ENCODE measurements at places on chromosomes 7 and 10.

DNA sequence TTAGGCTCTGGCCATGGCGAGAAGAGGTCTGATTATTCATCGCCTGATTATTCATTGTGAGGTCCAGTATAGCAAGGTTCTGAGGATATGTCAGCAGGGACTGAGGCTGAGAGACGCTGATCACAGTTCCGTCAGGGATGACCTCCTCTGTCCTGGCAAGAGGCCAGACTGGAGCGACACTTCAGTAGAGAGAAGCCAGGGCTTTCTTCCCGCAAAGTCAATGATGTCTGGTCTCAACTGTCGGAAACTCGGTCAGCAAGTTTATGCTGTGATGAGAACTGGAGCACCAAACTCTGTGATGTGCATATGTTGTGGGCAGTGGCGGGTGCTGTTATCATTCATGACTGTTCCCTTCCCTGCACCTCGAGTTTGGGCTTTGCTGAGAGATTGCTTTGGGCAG is 29.0 kb upstream of the GNA12 start:
- no peak for DNase-seq

DNA sequence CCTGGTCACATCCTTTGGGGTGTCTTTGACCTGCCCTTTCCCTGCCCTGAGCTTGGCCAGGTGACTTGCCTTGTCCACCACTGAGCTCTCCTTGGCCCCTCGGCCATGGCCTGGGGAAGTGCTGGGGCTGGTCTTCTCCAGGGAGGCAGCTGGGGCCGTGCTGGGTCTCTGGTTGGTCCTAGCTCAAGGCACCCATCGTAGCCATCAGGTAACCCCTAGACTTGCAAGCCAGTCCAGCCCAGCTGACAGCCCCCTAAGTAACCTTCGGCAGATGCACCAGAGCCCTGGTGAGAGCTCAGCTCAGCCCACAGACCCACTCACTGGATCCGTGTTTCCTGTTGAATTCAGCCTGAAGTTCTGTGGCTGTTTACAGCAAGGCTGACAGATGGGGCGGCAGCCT is 176.2 kb upstream of the SHH start:
- no peak for DNase-seq

- DNase-seq, result no peak
Measured at GRCh38 chr7:133980804-133981203, 146.3 kb upstream of the LRGUK start.

DNA sequence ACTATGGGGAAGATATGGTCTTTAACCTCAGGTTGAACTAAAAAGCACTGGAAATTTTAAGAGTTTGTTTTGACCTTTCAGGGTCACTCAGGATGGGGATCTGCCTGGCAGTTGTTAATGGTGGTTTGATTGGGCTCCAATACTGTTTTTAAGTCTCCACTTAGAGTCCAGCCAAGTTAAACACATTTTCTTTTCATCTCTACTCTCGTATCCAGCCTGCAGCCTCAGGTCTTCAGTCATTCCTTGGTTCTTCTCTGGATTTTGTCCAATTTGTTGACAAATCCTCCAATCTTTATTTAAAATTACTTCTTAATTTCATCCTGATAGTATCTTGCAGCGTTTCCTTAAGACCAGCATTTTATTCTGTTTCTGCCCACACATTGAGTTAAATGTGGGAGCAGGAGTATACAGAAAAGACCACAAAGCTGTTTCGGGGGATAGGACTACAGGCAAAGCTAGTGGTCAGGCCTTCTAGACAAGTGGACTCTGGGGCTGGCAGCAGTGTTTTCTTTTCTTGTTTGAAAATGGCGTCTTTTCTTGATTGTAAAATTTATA is 133.2 kb upstream of the INHBA start:
- DNase-seq, result no peak

GRCh38 chr10:112857493-112857892 is 92.6 kb upstream of the TCF7L2 start:
- no peak for DNase-seq

GRCh38 chr10:127735723-127736221 is 1.2 kb upstream of the FOXI2 start:
- DNase-seq, result no peak

DNA sequence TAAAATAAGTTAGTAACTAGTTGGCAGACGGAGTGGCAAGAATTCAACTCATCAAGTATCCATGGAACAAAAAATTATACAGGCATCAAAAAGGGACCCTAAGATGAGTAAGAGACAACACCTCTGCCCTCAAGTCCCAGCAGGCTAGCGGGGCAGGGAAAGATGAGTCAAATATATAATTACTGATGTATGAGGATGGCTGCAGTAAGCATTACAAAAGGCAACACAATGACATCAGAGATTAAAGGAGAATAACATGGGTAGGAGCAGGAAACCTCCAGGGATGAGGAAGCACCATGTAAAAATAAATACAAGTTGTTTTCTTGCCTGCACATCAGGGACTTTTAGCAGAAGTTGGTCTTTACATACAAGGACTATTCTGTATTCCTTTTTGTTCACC is 49.4 kb downstream of the SCRN1 start:
- no peak for DNase-seq

DNA sequence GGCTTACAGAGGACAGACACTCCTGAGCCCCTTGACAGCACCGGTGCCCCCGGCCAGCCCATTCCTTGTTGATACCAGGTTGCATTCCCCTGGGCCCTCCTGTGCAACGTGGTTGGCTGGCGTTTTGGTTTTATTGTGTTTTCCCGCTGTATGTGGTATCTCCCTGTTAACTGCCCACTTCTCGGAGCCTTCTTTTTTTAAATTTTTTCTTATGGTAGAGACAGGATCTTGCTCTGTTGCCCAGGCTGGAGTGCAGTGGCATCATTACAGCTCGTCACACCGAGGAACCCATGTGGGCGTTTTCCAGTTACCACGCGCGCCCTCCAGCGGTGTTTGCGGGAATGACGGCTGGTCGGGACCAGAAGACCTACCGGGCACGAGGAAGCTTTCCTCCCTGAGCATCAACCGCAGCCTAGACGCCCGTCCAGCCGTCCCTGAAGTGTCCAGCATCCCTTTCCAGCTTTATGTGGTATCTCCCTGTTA is 16.9 kb upstream of the ZFAND2A start:
- peak; percentile 73 for DNase-seq
